Keratinocyte (primary cell): ENCODE measurements at places on chromosomes 6 and 20. TPM values are rescaled to one million over a fixed set of nuclear protein-coding genes. Genes with fewer than 3 reads are reported as not detected.

DNA sequence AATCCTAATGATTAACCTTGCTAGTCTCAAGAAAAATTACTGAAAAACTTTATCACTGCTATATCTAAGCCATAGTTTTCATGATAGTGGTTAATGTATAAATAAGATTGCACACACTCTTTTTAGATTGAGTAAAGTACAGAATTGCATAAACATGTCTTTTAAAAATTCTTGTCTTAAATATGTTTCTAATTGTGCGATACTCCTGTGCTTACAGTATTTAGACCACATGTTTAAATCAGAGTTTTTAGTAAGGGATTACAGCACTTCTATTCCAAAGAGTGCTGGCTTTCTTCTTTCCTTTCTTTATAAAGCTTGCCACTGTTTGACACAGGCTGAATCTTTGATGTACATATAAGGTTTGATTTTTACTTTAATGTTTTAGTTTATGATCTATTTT is 36.8 kb upstream of the RGS17 start:
- no peak overlapping the region for H3K4me3 ChIP-seq
- H3K27ac ChIP-seq: peak overlapping the region; percentile 69
- H3K27me3 ChIP-seq: no peaks in the 10 kb centered on the region
- H3K4me1 ChIP-seq: peaks cover 28% of the 10 kb centered on the region

DNA sequence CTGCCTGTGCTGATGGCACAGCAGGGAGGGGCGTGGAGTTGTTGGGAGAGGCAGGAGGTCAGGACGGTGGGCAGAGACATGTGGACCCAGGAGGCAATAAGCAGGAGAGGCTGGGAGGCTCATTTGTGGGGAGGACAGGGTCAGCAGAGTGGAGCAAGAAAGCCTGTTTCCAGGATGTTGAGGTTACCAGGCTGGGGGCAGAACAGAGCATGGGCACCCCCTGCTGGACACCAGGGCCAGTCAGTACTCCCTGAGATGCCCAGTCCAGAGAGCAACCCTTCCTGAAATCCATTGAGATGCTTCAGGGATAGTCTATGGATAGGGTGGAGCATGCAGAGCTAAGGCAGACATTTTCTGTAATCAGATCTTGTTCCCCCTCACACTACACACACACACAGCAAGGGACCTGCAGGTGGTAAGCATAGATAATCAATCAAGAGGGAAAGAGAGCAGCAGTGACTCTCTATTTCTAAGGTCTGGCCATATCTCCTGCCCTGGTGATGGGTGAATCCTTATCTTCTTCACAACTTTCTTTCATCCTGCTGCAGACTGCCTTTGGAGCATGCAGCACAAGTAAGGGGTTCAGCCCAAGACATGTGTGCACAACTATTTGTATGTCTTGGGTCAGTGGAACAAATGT is 41.7 kb downstream of the MOCS1 start:
- H3K4me3 ChIP-seq: no peak overlapping the region
- no peaks in the 10 kb centered on the region for H3K36me3 ChIP-seq
- no peak for DNase-seq
- H3K4me1 ChIP-seq: no peaks in the 10 kb centered on the region
- H3K27me3 ChIP-seq: no peaks in the 10 kb centered on the region
- H3K27ac ChIP-seq: no peak overlapping the region

DNA sequence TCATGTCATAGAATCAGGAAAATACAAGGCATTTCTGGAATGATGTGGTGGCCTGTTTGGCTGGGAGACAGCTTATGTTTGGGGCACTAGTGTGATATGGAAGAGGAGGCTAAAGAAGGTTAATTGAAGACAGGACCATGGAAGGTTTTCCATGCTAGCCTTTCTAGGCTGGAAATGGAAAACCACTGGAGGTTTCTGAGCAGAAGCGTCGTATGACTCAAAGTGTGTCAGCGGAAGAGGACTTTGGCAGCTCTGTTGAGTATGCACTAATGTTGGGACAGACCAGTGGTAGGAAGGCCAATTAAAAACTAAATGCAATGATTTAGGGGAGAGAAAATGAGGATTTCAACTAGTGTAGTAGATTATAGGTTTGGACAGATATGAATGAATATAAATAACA is 413.1 kb downstream of the PLCB1 start:
- no peaks in the 10 kb centered on the region for H3K4me1 ChIP-seq
- no peak overlapping the region for H3K4me3 ChIP-seq

DNA sequence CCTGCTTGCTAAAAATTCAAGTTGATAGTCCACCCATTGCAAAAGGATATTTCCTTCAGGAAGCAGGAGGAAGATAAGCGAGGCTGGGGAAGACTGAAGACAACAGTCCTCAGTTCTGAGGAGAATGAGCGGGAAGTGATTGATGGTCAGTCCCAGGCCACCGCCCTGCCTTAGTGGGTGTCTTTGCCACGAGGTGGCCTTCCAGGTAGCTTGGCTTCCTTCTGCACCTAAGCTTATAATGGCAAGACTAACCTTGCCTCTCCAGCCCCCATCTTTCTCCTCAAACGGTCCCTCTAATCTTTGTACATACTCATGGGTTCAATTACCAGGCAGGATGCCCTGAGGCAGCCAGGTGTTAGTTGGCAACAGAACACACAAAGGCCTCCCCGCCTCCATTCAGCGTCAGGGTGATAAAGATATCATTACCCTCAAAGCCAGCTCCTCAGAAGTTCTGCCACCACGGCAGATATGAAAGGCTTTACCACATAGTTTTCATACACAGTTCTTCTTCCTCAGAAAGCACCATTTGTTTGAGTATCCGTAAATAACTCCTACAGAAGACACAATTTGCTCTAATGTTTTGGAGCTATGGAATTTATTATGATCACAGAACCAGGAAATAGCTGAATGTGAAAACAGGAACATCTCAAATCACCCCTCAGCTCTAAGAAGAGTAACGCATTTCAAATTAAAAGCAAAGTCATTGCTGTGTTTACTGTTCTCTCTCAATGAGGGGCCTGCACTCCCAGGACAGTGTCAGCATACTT is 249.4 kb downstream of the ATXN1 start:
- H3K4me3 ChIP-seq: no peak overlapping the region
- peaks cover 1% of the 10 kb centered on the region for H3K36me3 ChIP-seq
- no peak for DNase-seq
- H3K27me3 ChIP-seq: no peaks in the 10 kb centered on the region
- H3K27ac ChIP-seq: no peak overlapping the region
- H3K4me1 ChIP-seq: peaks cover 16% of the 10 kb centered on the region

DNA sequence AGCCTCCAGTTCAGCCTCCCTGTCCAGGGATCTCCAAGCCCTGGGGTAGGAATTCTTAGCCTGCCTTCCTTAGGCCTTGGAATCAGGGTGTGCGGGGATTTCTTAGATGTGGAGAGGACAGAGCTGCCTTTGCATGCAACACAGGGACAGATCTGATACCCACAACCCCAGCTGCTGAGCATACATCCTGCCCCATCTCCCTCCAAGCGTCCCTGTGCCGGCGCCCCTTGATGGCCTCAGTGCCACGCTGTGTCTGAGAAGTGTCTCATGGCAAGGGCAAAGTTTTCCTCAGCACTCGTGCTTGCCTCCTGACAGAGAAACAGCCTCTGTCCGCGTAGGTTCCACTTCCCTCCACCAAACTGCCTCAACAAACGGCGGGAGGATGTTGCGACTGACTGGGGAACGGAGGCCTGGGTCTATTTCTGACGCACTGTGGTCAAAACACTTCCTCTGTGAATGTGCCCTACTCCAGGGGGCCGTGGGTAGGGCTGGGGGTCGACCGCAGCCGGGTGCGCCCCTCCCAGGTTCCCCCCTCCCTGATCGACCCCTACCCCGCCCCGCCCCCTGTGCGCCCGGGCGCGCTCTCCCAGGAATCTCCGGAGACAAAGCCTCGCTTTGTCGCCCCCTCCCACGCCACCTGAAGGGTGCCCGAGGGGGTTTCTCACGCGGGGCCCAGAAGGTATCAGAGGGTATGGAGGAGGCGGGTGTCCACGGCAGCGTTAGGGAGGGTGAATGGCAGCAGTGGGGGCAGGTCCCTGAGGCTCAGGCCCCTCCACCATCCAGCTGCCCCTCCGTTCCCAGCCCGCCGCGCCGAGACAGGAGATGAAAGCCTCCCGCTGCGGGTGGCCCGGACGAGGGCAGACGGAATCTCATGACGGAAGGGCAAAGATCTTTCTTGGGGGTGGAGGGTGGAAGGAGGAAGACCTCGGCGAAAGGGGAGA is 806 bp downstream of the MICAL1 start:
- H3K4me3 ChIP-seq: peak overlapping the region; percentile 79
- H3K4me1 ChIP-seq: peaks cover 22% of the 10 kb centered on the region
- H3K27me3 ChIP-seq: no peaks in the 10 kb centered on the region
- peaks cover 18% of the 10 kb centered on the region for H3K36me3 ChIP-seq
- H3K27ac ChIP-seq: no peak overlapping the region

The ARHGAP18 gene
- polyA plus RNA-seq: 7.1 to 22.0 TPM (median 17.7 TPM) in 3 replicates

The ZNF217 gene
- 16.9 to 19.1 TPM (median 17.3 TPM) in 3 replicates for polyA plus RNA-seq
